ENCODE measurements at places on chromosomes 6 and 20.

- no peak for DNase-seq
Observed at GRCh38 chr20:58005581-58006345, 222.7 kb downstream of the ANKRD60 start.

DNA sequence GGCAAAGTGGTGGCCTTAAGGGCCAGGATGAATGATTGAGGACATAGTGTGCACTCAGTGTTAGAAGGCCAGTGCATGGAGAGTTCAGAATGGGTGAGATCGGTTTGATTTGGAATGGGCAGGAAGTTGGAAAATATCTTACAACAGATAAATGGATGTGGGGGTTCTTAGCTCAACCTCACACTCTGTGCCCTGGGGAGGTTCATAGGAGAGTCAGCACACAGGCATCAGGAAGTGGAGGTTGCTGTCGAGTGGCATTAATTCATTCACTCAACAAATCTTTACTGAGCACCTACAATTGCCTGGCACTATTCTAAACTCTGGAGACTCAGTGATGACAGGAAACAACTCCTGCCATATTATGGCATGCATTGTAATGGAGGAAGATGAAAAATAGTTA is 313.7 kb upstream of the SUPT3H start:
- no peak for DNase-seq

- DNase-seq: no peak
Observed at GRCh38 chr6:7697820-7698623, 27.9 kb upstream of the BMP6 start.

- peak; percentile 3 for DNase-seq
Observed at GRCh38 chr20:37804584-37805566, 98.1 kb upstream of the VSTM2L start.

- no peak for DNase-seq
Observed at GRCh38 chr20:39132093-39132492, 169.9 kb downstream of the DHX35 start.
